Fibroblast of lung (primary cell): ENCODE measurements at places on chromosomes 16 and 17. TPM values are rescaled to one million over a fixed set of nuclear protein-coding genes. Genes with fewer than 3 reads are reported as not detected.
A peak's percentile ranks its signal among the peaks of the same experiment; 100 is the strongest.

GRCh38 chr17:4155980-4156620 lies 13.1 kb downstream of the CYB5D2 start:
- no peak for DNase-seq

- no peak for DNase-seq
These were observed 37.4 kb downstream of the HIC1 start for GRCh38 chr17:2092253-2092652.

Gene NPIPA2
- total RNA-seq, result 0.77 and 0.99 TPM in 2 replicates

Gene MYOCD
- 0.17 and 0.26 TPM in 2 replicates for total RNA-seq

GRCh38 chr16:64952177-64952576 lies 169.7 kb downstream of the CDH11 start:
- DNase-seq, result peak; percentile 94

- no peak for DNase-seq
These were observed 70.3 kb downstream of the KLHDC4 start for GRCh38 chr16:87695534-87695933.

- DNase-seq, result no peak
These were observed 1110.0 kb upstream of the EEF2KMT start for GRCh38 chr16:6207580-6207979.

DNA sequence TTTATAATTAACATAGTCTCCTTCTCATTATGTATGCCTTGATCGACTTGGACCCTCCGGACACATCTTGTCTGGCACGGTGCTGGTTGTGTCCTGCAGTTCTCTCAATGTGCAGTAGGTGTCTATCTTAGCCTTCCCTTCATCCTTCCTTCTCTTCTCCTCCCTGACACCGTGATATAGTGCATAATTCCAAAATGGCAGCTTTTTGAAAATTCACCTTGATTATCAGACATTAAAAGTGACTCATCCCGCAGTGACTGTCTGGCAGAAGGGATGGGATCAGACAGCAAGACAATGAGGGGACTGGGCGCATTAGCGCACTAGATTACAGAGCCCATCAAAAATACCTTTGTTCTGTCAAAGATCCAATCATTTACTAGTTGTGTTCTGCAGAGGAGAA lies 70.0 kb upstream of the PMFBP1 start:
- peak; percentile 48 for DNase-seq

Gene CSH1
- not detected in 2 replicates for total RNA-seq

Gene ADAP2
- total RNA-seq, result 3.3 and 4.3 TPM in 2 replicates

- peak; percentile 31 for DNase-seq
These were observed 2.1 kb upstream of the C1QL1 start for GRCh38 chr17:44970136-44970741.

GRCh38 chr17:2414446-2415064 lies 13.7 kb upstream of the MNT start:
- no peak for DNase-seq

DNA sequence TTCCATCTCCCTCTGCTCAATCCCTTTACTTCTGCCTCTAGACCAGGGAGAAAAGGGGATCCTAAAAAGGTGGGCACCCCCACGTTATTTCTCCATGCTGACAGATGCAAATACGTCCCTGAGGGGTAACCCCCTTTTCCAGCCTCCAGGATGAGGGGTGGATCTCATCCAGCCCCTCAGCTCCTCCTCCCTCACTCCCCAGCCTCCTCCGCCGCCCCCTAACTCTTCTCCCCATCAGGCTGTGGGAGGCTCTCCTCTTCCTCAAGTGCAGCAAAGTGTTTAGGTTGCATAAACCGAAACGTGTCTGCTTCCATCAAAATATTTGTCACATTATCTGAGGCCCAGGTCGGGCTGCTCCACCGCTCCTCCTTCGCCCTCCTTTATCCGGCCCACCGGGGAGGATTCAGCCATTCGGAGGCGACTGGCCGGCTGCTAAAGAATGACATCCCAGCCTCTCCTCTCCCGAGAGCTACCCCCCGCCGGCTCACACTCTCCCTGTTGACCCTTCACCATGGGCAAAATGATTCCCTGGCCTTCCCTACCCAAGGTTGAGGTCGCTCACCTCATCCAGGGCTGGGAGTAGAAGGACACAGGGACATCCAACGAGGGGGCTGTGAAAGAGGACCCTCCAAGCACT lies 1.2 kb upstream of the C1QL1 start:
- no peak for DNase-seq

DNA sequence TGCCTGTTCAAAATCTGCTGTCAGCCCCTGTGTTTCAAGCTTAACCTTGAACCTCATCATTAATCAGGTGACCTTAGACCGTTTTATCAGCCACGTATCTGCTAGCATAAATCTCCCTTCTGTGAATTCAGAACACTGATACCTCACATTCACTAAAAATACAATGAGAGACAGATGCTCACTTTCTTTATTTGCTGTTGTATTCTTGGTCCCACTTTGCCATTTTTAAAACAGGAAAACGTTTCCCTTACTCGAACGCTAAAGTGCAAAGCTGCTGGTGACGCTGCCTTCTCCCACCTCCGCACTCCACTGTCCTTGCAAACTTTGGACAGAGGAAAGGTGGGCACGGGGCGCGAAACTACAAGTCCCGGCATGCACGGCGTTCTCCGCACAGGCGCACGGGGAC lies 220 bp upstream of the ARHGAP44 start:
- no peak for DNase-seq

Gene PKMYT1
- total RNA-seq, result 0.26 and 1.2 TPM in 2 replicates

- DNase-seq, result peak; percentile 61
These were observed 67.5 kb downstream of the SEC14L1 start for GRCh38 chr17:77208217-77208808.
